ENCODE measurements at places on chromosomes 5 and 9.

- no peak for DNase-seq
Observed at GRCh38 chr5:93274291-93274690, 306.7 kb downstream of the NR2F1-AS1 start.

GRCh38 chr9:111803924-111804323 is 9.2 kb upstream of the SHOC1 start:
- no peak for DNase-seq

DNA sequence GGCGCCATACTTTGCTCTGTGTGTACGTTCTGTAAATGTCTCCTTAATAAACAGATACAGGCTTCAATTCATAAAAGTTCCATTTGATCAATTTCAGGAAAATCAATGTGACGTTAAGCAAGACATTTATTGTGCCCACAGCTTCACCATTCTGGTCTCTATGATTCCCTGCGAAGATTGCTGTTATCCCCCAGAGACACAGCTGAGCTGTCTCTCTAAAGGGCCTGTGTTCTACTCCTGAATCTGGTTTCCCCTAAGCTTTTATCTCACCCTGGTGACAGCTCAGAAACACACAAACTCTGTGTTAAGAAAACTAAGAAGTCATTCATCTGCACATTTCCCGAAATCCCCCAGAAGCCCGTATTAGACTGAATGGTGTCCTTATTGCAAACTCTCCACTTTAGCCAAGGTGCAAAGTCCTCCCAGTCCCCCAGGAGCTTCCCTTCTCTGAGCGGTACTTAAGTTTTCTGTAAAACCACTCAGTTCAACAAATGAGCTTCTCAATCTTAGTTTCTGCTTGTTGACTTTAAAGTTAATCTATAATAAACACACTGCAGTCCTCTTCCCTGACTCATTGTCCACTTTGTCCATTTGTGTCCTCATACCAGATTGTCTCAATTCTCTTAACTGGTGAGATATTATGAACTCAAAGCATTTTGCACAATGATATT is 1.4 kb upstream of the C5orf15 start:
- no peak for DNase-seq

GRCh38 chr9:133676450-133676849 is 40.3 kb downstream of the DBH start:
- no peak for DNase-seq

DNA sequence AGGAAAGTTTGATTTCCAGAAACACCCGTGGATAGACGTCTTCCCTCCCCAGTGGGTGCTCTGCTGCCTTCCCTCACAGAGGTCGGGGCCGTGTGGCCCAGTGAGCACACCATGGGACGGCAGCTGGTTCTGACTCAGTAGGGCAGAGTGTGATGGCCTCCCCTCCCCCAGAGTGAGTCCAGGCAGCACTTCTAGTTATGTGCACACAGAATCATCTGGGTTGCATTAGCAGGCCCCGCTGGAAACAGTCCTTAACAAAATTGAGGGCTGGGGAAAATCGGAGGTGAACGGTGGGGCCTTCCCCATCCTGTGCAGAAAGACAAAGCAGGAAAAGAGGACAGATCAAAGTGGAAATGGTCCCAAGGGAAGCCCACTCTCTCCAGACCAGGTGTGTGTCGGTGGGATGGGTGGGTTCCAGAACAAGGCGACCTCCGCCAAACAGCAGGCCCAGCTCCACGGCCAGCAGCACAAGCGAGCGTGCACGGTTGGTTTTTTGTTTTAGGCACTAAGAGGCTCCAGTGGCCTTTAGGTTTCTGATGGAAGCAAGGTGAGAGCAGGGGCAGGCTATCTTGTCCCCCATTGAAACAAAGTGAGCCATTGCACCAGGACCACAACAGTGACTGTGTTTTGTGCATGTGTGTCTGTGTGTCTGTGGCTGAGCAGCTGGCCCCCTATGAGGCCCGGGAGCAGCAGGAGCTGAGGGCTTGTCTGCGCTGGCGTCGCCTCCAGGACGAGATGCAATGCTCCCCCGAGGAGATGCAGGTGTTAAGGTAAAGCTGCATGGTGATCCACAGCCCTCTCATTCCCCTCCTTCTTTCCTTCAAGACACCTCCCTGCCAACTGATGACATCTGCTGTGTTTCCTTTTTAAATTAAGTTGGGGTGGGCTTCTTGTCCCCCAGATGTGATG is 201.5 kb downstream of the AOPEP start:
- no peak for DNase-seq

- no peak for DNase-seq
Observed at GRCh38 chr9:652914-653313, 188.6 kb upstream of the DMRT1 start.

DNA sequence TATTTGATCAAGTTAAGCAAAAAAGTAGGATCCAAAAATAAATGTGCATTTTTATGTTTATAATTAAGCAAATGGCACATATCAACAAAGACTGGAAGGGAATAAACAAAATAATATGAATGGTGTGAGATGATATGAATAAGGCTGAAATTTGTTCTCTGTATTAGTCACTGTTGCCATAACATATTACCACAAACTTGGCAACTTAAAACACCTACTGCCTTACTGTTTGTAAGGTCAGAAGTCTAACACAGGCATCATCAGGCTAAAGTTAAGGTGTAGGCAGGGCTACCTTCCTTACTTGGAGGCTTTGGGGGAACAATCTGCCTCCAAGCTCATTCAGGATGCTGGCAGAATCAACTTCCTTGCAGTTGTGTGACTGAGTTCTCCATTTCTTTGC is 19.3 kb downstream of the PGGT1B start:
- no peak for DNase-seq

DNA sequence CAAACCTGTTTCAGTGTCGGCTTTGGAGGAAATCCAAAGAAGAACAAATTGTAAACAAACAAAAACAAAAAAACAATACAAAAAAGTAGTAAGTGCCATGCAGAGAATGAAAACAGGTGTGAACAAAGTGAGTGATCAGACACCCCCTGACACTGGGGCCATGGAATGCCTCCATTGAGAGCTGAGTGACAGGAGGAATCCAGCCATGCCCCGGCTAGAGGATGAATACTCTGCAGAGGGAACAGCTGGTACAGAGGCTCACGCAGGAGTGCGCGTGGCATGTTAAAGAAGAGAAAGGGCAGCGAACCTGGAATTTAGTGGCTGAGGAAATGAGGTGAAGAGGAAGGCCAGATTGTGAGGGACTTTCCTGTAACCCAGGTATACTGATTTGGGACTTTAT is 15.5 kb upstream of the CCNJL start:
- peak; percentile 20 for DNase-seq

DNA sequence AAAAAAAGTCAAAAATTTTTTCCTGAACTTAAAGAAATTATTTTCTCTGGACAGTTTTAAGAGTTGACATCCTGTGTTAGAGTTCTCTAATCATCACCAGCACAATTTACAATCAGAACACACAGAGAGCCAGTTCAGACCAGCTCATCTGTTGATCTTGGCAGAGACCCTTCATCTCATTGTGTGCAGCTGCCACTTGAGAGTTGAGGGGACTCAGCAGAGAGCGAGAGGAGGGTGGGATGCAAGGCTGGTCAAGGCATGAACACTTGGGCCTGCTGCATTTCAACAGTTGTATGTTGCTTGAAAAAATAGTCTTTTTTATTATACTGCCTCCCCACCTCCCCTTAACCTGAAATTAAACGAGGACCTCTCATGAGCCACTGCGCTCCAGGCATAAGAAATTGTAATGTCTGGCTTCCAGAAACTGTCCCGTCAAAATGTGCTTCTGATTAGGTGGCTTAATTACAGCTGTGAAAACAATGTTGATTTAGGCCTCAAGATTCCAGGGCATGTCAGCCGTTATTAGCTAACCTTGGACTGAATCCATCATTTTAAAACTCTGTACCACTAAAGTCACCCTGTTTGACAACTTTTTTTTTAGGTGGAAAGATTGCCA is 383.6 kb downstream of the CCDC171 start:
- peak; percentile 95 for DNase-seq

DNA sequence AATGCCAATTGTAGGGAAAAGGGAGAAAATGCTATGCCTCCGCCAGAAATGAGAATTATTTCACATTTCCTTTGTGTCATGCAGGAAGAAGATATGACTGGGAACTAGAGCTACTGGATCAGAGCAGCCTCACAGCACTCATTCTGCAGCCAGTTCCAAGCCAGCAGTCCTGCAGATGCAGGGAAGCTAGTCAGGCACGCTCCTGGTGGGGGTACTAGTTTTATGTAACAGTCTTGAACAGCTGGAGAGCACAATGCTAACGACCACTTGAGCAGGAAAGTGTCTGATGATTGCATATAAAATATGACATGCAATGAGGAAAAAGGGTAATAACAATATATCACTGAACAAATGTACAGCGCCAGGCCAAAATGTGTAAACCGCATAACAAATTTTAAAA is 21.7 kb downstream of the CDH10 start:
- DNase-seq: no peak

DNA sequence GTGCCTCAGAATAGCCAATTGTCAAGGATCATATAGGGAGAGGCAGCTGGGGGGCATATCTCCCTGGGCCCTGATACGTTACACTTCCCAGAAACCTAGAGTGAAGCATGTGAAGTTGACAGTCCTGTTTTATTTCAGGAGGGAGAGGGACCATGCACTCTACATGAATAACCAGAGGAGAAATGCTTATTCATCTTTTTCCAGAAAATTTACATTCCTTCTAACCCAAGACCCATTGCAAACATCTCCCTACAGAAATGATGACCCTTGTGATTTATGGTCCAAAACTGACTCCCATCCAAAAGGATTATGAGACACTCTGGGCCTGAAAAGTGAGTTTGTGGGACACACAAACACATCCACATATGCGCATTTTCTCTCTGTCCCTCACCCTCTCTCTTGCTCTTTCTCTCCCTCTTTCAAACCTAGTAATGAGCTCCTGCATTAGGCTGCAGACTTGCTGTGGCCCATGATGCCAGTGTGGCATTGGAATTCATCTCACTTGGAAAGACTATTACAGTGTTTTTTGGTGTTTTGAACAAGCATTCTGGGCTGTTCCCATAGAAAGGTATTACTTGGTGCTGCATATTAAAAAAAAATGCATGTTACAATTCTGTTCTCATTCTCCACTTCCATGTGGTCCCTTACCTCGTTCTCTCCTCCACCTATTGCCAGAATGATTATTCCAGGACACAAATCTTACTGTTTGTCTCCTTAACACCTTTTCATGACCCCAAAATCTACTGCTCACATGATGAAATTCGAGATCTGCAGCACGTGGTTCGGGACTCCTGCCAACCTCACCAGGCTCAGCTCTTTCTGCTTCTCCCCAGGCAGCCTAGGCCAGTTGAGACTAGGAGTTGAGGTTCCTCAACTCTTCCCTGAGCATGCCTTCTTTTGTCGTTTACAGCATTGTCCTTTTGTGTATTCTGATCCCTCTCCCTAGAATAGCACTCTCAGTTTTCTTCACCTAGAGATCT is 451.3 kb upstream of the KLF4 start:
- DNase-seq: no peak

GRCh38 chr5:135222171-135222681 is 176.8 kb downstream of the MACROH2A1 start:
- no peak for DNase-seq

GRCh38 chr5:80106916-80107315 is 71.8 kb downstream of the THBS4 start:
- no peak for DNase-seq

DNA sequence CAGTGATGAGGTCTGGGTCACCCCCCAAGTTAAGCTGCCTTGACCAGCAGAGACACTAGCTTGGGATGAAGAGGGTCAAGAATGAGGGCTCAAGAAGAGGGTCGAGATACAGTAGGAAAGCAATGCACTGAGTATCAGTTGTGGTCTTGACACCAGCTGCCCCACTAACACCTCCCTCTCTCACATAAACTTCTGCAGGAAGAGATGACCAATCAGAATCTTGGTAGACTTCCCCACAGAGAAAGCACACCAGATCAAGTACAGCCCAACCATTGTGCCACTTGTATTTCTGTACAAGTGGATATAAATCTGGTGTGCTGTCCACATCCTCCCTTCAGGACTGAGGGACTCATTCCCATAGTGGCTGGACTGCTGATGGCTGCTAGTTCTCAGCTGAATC is 101.2 kb upstream of the ELL2 start:
- no peak for DNase-seq

GRCh38 chr5:157343842-157344790 is 78.2 kb downstream of the CYFIP2 start:
- DNase-seq: no peak

DNA sequence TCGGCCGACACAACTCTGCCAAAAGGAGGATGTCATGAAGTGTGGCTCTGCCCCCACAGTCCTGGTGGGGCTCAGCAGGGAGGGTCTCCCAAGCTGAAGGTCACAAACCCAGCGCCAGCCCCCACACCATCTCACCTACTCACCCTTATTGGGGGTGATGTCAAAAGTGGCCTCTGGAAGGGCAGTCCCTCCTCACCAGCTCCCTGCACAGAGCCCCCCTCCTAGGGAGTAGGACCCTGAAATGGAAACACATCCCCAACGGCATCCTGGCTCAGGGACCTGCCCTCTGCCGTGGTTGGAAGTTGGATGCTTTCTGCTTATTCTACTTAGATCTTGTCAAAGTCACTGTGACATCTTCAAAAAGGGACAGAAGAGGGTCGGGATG is 89.5 kb downstream of the NSUN2 start:
- no peak for DNase-seq

DNA sequence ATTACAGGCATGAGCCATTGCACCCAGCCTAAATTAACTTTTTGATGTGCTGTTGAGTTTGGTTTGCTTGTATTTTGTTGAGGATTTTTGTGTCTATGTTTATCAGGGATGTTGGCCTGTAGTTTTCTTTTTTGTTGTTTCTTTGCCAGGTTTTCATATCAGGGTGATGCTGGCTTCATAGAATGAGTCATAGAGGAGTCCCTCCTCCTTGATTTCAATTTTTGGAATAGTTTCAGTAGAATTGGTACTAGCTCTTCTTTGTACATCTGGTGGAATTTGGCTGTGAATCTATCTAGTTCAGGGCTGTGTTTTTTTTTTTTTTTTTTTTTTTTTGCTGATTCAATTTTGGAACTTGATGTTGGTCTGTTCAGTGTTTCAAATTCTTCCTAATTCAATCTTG is 1164.3 kb upstream of the DMAC1 start:
- no peak for DNase-seq

DNA sequence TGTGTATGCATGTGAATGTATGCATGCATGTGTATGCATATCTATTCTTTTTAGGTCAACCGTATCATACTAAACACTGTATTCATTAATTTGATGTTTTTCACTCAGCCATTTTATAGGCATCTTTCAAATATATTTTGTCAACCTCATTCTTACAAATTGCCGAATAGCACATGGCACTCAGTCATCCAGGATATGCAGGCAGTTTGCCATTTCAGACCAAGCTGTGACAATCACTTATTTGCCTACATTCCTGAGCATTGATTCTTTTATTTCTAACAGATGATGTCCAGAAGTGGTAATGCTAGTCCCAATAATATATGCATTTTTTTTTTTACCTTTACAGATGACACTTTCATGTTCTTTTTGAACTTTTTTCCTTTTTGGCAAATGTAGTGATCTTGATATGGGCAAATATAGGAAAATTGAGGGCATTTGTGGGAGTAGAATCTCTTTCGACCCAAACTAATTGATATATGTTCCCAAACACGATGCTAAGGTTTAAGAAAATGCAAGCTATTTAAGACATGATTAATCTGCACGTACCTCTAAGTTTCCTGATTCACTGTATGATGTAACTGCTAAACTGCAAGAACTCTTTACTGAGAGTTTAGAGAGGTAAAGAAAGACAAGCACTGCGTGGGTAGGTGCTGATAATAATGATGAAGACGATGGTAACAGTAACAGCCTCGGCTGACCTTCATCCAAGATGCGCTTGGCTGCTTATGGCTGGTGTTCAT is 153.9 kb upstream of the DAP start:
- DNase-seq: no peak

- DNase-seq: no peak
Observed at GRCh38 chr5:979100-979817, 29.3 kb upstream of the NKD2 start.

- no peak for DNase-seq
Observed at GRCh38 chr5:90308787-90309585, 100.6 kb downstream of the CETN3 start.
